ENCODE measurements at places on chromosomes 2 and 18. TPM values are rescaled to one million over a fixed set of nuclear protein-coding genes. Genes with fewer than 3 reads are reported as not detected.

Gene ARHGEF33
- 0.15 TPM for total RNA-seq

Gene POLE4
- 18.5 TPM for total RNA-seq

Gene PRKAG3
- not detected for total RNA-seq

Gene LHCGR
- not detected for total RNA-seq

Gene EDAR
- total RNA-seq, result not detected

Gene CCT4
- total RNA-seq, result 301 TPM

Gene OSR1
- not detected for total RNA-seq

Gene CD207
- 0.30 TPM for total RNA-seq

Gene ZNF892
- 9.6 TPM for total RNA-seq

Gene RNU2-63P
- total RNA-seq, result 88.5 TPM

Gene ICOS
- not detected for total RNA-seq

Gene ACTG2
- 0.32 TPM for total RNA-seq

All from epithelial cell of umbilical artery (primary cell).